Omental fat pad (tissue), 4 donors: ENCODE measurements at places on chromosomes 4 and X.

DNA sequence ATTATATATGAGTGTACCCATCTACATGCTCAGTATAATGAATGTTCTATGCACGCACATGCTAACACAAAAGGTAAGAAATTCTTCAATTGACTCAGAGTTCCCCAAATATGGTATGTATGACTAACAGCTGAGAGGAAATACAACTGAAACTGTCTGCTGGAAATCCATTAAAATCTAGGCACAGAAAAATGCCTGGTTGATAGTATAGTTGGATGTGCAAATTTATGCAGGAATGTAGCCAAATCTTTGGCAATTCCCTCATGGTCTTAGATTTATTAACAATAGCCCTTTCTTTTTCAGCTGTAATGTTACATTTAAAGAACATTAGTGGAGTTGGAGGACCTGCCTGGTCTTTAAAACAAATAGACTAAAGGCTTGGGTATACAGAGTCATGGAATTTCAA, 5.5 kb downstream of the CAMK2D start:
- DNase-seq, result no peak

- DNase-seq, result no peak
Observed at GRCh38 chr4:38672074-38672396, 8.0 kb downstream of the KLF3 start.

GRCh38 chrX:135295944-135296305, 13.4 kb upstream of the ETDC start:
- DNase-seq, result no peak

DNA sequence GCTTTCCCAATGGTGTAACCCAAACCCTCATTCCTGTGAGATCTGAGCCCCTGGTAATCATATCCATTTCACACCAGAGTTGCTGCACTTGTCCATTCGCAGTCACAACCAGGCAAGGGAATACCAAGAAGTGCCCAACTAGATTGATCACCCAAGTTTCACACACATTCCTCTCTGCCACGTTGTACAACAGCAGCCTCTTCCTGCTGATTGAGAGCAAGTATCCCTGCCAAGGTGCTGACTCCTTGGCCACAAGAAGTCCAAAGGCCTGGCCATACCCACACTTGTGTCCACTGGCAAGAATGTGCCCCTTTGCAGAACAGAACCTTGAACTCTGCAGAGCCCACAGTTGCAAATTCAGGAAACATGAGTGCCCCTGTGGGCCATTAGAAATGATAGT, 6.5 kb upstream of the ACOT9 start:
- no peak for DNase-seq

DNA sequence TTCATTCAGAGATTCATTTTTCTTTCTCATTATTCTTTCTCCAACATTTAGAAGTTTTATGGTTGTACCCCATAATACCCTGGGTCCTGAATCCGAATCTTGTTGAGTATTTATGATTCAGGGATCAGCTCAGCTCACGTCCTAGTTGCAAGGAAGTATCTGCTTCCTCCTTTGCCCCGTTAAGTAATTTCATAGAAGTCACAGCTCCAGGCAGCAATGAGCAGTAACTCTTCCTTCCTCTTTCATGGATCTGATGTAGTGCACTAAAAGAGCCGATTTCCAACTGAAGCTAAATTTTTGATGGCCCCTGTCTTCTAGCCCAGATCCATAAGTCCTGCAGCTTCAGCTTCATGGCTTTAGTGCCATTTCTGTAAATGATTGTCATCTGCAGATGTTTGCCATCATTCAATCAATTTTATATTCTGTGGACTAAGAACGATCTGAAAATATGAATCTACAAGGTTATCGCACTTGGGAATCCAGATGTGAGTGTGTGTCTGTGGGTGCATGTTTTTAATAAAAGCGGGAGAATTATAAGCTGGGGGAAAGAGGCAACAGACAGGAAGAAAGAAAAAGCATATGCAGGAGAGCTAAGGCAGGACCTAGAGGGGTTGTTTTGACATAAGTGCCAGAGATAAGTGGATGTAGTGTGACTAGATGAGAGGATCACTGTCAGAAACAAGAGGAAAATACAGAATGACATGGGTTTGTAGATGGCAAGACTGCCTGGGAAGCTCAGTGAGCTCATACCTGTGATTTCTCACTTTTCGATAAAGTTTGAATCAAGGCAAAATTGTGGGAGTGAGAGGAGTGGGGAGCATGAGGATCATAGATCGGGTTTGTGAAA, 17.5 kb downstream of the VEGFD start:
- DNase-seq, result no peak

DNA sequence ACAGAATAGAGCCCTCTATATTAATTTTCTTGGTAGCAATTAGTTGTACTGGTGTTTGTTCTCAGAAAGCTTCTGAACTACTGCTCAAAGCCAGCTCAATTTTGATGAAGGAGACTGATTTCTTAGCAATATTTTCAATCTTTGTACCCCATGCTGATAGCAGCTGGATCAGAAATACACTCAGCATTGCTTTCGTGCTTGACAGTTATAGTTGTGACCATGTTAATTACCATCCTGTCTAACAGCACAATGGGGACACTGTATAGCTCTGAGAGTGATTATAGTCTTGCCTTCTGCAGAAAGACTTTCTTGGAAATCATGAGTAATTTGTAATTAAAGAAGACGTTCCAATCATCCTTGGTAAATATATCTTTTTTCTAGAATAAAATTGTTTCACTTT, 79.7 kb upstream of the GNPDA2 start:
- DNase-seq, result no peak

- DNase-seq, result no peak
Observed at GRCh38 chr4:39975488-39976089, 2.1 kb downstream of the PDS5A start.

GRCh38 chrX:48761674-48762471, at the start of gene GLOD5:
Gene GLOD5 (plus strand): TSS chrX:48761747. CDS start chrX:48761791, 44 bp downstream.
- no peak for DNase-seq

DNA sequence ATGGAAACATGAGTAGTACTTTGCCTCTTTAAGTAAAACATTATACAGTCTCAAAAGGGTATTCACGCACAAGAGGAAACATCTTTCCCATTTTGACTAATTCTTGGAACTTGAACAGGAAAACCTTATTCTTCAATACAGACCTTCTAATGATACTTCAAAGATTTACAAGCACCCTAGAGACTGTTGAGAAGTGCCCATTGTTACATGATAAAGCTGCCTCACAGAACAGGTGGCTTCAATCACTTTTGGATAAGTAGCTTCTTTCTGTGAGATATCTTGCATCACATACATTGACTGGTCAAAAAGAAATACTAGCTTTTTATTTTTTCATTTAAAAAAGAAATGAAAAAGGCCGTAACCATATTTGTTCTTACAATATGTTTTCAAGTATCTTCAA, 219.4 kb downstream of the EPHA5 start:
- no peak for DNase-seq

DNA sequence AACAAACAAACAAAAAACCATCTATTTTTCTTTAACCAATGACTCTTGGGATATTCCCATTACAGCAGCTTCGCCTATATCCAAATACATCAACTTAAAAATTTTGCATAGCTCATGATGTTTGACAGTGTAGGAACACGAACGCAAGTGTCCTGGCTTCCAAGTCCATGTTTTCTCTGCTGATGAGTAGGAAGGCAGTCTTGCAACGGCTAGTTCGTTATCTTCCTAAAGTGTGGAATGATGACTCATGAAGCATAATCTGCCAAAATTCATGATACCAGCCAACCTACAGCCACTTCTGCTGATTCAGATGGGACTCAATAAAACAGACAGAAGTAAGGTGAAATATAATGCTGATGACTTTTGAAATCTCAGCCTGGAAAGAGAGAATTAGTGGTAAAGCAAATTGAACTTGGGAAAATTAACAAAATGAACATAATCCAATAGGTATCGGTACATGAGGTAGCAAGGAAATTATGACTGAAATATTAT, 6.4 kb upstream of the SEPTIN11 start:
- DNase-seq, result no peak

DNA sequence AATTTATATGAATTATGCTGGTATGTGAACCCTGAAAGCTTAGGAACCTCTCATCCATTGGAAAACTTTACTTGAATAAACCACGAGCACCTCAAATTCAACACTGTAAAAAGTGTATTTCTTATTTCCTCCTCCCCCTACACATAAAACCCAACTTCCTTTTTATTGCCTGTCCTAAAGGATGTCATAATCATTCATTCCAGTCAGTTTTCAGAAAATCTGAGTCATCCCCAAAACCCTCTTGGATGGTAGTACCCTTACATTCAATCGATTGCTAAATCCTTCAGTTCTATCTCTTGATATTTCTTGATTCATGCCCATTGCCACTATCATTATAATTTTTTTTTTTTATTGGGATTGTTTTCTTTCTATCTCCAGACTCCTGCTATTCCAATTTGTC, 91.1 kb upstream of the ATP8A1 start:
- DNase-seq, result no peak

GRCh38 chrX:49106930-49107329, 16.6 kb downstream of the GPKOW start:
- DNase-seq, result no peak

DNA sequence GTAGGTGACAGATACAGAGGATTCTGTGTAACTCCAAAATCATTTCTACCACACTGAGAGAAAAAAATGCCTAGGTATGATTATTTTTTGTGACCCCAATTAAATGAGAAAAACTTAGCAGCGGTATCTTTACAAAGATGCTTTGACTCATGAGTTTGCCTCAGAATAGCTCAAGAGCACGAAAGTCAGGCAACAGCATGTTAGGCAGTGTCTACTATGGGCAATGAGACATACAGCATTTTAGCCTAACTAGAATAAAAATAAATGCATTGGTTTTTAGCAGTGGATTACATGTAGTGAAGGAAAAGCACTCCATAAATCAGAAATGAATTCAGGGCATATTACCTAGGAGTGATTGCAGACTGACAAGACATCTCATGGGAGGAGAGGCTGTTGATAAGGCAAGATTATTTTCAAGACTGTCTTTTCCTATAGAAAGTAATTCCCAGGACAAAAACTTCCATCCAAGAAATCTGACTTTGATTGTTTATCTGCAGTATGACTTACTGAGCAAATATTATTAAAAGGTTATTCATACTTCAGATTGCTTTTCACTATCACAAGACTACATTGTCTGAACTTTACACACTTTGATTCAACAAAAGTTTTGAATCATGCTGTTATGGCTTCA, 3.6 kb downstream of the ANXA10 start:
- DNase-seq, result no peak

- DNase-seq, result no peak
Observed at GRCh38 chrX:154327038-154327820, 31.6 kb downstream of the TKTL1 start.

DNA sequence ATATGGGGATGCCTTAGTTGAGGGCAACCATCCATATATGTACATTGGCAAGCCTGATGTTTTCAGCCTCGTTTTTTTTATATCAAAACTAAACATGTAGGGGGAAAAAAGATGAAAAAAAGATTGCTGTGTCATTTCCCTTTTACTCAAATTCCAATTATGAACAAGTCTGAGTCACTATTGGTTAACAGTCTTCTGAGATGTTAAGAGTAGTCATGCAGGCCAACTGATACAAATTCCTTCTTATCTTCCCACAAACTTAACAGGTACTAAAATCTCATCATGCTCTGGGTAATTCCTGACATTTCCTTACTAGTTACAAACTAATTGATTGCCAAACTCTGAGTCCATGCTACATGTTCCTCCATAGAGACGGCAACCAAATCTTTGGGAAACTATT, 222.1 kb downstream of the FRMPD4 start:
- no peak for DNase-seq

- DNase-seq, result no peak
Observed at GRCh38 chr4:184662236-184662635, 12.7 kb downstream of the PRIMPOL start.

- no peak for DNase-seq
Observed at GRCh38 chrX:19557822-19558221, 42.5 kb upstream of the MAP3K15 start.

GRCh38 chr4:87511500-87511899, 17.7 kb downstream of the SPARCL1 start:
- no peak for DNase-seq

DNA sequence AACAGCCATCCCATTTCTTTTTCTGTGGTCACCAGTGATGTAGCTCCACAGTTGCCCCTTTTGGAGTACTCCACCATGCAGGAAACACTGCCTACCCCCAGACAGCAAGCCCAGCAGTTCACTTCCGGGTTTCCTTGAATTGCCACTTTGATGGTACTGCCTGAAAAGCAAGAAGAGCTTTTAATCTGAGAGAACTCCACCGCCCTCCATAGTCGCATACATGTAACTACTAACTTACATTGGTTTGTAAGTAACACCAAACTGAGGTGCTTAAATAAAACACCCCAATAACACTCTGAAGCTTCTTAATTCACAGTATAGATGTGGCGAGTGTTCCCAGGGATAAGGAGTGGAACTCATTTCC, 53.6 kb upstream of the HPSE start:
- DNase-seq, result no peak

DNA sequence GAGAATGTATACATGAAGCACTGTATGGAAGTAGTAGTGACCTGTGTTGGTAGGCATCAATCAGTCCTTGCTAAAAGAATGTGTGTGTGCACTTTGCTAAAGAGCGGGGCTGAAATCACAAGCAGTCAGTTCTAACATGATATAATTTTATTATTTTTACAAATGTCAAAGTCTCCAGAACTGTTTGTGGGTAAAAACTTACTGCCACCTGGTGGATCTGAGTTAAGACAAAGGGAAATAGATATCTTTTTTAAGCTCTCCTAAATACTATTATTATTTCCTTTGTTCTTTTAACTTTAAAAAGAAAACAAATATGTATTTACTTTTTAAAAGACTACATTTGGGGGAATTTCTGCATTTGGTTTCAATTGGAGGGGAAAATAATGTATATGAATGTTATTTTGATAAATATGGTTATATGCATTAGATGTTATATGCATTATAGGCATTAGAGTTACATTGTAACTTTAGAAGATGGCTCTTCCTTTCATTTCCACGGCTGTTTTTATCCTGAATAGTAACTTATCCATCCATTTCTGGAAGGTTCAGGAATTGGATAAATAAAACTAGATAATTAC, 7.8 kb upstream of the CLOCK start:
- no peak for DNase-seq

- DNase-seq, result no peak
Observed at GRCh38 chrX:12977761-12978204, 2.9 kb downstream of the TMSB4X start.

GRCh38 chr4:176579226-176579625, 213.5 kb downstream of the VEGFC start:
- no peak for DNase-seq

- DNase-seq, result no peak
Observed at GRCh38 chrX:106510713-106511403, 100.9 kb upstream of the RADX start.

DNA sequence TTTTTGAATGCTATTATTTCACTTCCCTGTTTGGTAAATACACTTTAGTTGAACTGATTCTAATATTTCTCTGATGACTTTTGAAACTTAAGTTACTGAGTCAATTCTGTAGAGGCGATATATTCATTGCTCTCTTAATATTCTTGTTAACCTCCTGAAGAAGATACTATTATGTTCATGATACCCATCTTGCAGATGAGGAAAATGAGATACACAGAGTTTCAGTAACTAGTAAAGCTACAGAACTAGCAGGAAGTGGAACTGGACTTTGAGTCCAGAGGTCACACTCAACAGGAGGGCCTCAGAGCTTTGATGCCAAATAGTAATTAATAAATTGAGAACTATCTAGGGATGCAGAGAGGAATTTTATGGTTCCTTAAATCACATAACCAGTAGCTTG, 70.0 kb downstream of the PCDH7 start:
- no peak for DNase-seq

GRCh38 chr4:8891646-8892555, 20.3 kb upstream of the HMX1 start:
- no peak for DNase-seq
